ENCODE measurements at places on chromosomes 5 and 9. TPM values are rescaled to one million over a fixed set of nuclear protein-coding genes. Genes with fewer than 3 reads are reported as not detected.

The DMRT3 gene
- total RNA-seq, result not detected

The MSMP gene
- not detected for total RNA-seq

The ABCA1 gene
- 6.1 TPM for total RNA-seq

The SLC25A2 gene
- under 0.01 TPM for total RNA-seq

The ARL14EPL gene
- total RNA-seq, result 0.29 TPM

Data from myometrial cell (primary cell).